ENCODE measurements at places on chromosomes 12 and 14.

DNA sequence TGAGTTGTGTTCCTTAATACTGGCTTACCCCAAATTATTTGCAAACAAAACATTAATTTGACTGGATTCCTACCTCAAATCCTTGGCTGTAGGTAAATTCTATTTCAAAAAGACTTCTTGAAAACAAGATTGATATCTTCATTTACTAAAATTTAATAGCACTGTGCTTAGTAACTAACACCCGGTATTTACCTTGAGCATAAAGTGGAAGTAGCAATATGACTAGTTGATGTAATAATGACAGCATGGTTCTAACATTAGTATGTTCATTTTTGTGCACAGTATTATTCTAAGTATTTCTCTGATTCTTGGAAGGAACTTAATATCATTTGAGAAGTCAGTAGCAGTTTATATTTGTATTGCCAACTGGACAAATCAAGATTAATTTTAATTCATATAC is 96.8 kb downstream of the PPHLN1 start:
- no peak for DNase-seq

- DNase-seq: no peak
Observed at GRCh38 chr12:115129727-115130126, 445.8 kb upstream of the TBX3 start.

DNA sequence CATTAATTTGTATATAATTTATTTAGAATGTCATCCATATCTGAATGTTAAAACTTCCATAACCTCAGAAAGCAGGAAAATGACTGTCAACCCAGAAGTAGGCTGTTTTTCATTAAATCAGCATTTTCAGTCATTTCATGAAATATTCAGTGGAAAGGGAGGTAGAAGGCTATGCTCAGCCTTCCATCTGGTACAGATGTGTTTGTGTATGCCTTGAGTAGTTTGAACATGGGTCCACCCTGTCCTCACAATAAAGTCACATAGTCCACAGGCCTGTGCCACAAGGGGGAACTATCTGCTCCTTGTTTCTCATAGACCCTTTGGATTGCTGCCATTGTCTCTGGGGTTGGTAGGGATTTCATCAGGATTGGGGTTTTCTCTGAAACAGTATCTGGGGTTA is 9.1 kb downstream of the LACRT start:
- DNase-seq: no peak

- no peak for DNase-seq
Observed at GRCh38 chr12:123134826-123135225, 16.1 kb downstream of the PITPNM2 start.

DNA sequence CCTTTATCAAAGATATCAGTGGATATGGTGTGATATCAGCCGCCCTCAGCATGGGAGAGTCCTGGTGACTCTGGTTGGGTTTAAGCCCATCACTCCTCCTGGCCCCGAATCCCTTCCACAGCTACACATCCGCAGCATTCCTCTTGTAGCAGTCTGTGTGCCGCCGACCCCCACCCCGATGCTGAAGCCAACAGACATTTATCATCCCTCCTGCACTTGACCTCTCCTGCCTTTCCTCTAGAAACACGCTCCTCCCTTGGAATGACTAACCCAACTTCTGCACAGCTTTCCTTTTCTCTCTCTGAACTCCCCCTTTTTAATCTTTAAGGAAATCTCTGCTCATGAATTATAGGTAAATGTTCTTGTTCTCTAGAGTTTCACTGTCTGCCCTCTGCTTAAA is 250.9 kb upstream of the FOXN3 start:
- DNase-seq: no peak

DNA sequence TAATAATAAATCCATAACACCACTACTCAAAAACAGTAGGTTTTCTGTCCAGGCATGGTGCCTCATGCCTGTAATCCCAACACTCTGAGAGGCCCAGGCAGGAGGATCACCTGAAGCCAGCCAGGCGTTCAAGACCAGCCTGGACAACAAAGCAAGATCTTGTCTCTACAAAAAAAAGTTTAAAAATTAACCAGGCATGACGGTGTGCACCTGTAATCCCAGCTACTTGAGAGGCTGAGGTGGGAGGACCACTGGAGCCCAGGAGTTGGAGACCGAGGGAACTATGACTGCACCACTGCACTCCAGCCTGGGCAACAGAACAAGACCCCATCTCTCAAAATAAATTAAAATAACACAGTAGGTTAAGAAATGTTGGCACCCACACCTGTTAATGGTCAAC is 44.5 kb upstream of the AP4S1 start:
- DNase-seq: no peak

- no peak for DNase-seq
Observed at GRCh38 chr12:20620261-20620660, 74.9 kb upstream of the SLCO1C1 start.

GRCh38 chr14:37668646-37669045 is 73.2 kb downstream of the TTC6 start:
- no peak for DNase-seq

Measured in stimulated activated CD4-positive, alpha-beta T cell treated with anti-CD3 and anti-CD28 coated beads, TNF-alpha, amount 100 ng/mL, for 1 hour (primary cell).